Calu3 (cell line): ENCODE measurements at places on chromosomes 7 and 10. TPM values are rescaled to one million over a fixed set of nuclear protein-coding genes. Genes with fewer than 3 reads are reported as not detected.

DNA sequence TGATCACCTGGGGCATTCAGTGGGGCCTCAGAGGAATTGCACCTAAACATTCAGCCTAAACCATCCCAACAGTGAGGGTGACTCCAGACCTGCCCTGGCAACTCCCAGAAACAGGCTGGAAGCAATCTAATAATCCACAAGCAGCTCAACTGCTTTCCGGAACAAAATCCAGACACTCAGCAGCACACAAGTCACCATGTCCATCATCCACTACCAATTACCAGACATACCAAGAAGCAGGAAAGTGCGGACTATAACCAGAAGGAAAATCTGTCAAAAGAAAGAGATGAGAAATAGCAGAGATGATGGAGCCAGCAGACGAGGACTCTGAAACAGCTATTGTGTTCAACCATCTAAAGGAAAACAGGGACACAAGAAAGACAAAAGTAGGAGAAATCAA is 342.6 kb upstream of the ZMIZ1 start:
- H3K27me3 ChIP-seq: peaks cover 89% of the 10 kb centered on the region
- no peak overlapping the region for H3K27ac ChIP-seq
- no peaks in the 10 kb centered on the region for H3K36me3 ChIP-seq
- H3K4me3 ChIP-seq: no peak overlapping the region

- no peak overlapping the region for H3K27ac ChIP-seq
- peaks cover 8% of the 10 kb centered on the region for H3K27me3 ChIP-seq
- peaks cover 6% of the 10 kb centered on the region for H3K4me1 ChIP-seq
- no peaks in the 10 kb centered on the region for H3K36me3 ChIP-seq
- H3K4me3 ChIP-seq: no peak overlapping the region
These were observed 26.6 kb downstream of the FGF8 start for GRCh38 chr10:101749047-101750016.

DNA sequence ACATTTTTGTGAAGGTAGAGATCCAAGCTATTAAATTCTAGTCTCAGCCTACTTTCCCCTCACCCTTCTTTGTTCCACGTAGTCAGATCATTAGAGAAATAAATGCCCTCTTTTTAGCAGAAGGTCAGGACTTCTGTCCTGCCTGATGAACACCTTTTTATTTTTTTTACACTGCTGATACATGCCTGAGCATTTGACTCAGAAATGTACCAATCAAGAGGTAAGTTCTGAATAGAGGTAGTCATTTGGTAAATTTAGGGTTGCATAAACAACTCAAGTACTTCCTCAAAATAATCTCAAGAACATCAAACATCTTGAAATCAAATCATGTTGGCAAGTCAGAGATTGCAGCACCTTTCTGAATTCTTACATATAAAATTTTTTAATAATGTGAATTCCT is 133.7 kb downstream of the MYO3A start:
- H3K27ac ChIP-seq: no peak overlapping the region
- no peak for DNase-seq
- H3K4me3 ChIP-seq: no peak overlapping the region
- H3K27me3 ChIP-seq: no peaks in the 10 kb centered on the region
- H3K36me3 ChIP-seq: no peaks in the 10 kb centered on the region

- DNase-seq: no peak
- H3K36me3 ChIP-seq: peaks cover 16% of the 10 kb centered on the region
These were observed 3.1 kb upstream of the SLF2 start for GRCh38 chr10:100909501-100910263.

DNA sequence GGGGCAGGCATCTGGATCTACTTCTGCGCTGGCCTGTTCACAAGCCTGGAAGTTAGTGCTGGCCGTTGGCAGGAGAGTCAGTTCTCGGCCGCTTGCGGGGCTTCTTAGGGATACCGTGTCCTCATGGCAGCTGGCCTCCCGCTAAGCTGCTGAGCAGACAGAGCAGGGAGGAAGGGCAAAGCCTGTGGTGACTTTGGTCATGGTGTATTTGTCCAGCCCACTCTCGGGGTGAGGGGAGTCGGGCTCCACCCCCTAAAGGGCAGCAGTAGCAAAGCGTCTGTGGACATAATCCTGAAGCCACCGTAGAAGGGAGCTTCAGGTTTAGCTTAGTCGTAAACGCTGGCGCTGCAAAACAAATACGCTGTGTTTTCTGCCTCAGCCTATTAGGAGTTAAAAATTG is 12.2 kb downstream of the UBE3C start:
- peaks cover 12% of the 10 kb centered on the region for H3K4me1 ChIP-seq
- H3K4me3 ChIP-seq: no peak overlapping the region
- H3K27ac ChIP-seq: no peak overlapping the region

GRCh38 chr10:118926441-118926840 is 103.1 kb upstream of the NANOS1 start:
- H3K4me3 ChIP-seq: no peak overlapping the region
- no peaks in the 10 kb centered on the region for H3K27me3 ChIP-seq
- H3K36me3 ChIP-seq: no peaks in the 10 kb centered on the region
- no peak for DNase-seq

- no peak for DNase-seq
- peaks cover 13% of the 10 kb centered on the region for H3K27me3 ChIP-seq
These were observed 160.8 kb downstream of the SPAG6 start for GRCh38 chr10:22505911-22506685.

DNA sequence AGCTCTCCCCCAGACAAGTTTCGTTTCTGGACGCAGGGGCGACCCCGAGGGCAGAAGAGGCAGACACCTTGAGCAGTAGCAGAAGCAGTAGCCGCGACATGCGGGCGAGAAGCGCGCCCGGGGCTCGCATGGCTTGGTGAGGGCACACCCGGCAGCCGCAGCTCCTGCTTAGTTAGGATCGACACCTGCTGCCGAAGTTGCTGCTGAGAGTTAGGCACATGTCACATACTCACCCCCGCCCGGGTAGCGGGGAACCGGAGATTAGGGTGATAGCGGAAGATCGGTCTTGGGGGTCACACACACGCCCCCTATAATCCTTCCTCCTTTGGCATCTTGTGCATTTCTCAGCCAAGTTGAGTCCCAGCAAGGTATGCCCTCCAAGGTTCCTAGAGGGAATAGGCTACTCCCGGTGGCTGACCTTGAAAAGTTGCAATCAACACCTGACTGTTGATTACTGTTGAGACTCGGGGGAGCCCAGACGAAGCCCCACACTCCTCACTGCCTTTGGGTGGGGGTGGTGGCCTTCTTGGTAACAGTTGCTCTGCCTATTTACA is 668 bp downstream of the GPR37 start:
- peaks cover 15% of the 10 kb centered on the region for H3K4me1 ChIP-seq
- H3K27me3 ChIP-seq: no peaks in the 10 kb centered on the region
- H3K4me3 ChIP-seq: peak overlapping the region; percentile 80
- H3K36me3 ChIP-seq: peaks cover 29% of the 10 kb centered on the region

DNA sequence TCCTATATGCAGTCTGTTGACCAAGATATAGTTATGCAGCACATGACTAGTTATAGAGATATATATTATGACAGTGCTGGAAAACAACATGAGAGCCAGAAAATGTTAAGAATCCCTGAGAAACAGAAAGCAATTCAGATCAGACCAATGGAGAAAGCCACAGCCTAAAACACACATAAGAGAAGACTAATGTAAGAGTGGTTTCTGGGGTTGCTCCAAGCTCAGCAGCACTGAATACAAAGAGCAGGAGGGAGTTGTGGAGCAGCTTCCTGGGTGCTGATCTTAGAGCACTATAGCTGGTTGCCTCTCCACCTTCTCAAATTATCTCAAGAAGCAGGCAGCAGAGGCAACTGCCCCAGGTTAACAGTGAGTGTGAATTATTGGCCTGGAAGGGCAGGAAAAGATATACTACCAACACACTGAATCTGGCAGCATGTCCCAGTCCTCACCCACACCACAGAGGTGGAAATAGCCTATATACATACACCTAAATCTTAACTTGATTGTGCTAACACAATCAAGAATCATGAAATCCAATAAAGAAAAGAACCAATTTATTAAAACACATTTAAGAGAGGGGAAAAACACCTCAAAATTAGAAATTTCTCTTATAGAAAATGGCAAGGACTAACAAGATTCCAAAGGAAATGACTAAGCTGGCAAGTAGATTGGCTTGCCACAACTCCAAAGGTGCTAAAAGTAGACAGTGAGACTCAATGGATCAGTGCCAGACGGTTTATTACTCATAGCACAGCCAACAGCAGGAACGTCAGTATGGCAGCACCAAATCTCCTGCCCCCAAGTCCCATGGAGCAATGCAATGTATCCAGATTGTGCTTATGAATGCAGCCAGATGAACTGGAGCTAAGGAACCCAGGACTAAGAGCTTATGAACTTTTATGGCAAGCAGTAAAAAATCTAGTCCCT is 5.1 kb downstream of the PTTG1IP2 start:
- DNase-seq: no peak
- no peaks in the 10 kb centered on the region for H3K36me3 ChIP-seq
- H3K27ac ChIP-seq: no peak overlapping the region
- H3K4me1 ChIP-seq: no peaks in the 10 kb centered on the region
- H3K4me3 ChIP-seq: no peak overlapping the region
- H3K27me3 ChIP-seq: no peaks in the 10 kb centered on the region

DNA sequence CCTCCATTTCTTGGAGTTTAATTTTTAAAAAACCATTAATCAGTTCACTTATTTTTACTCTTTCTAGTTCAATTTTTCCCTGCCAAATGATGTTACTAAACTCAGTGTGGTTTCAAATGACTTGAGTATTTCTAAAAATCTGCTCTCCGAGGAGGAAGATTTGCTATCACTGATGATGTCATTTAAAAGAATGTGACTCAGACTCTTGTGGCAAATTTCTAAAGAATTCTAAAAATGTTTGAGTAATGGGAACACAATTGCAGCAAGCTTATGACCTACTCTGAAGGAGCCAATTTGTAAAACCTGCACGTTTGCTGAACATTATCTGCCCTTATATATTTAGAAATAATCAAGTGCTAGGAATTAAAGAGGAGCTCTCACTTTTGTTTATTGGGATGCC is 88.6 kb downstream of the SPAG6 start:
- H3K4me3 ChIP-seq: no peak overlapping the region
- no peak for DNase-seq
- H3K36me3 ChIP-seq: peaks cover 23% of the 10 kb centered on the region
- H3K4me1 ChIP-seq: peaks cover 44% of the 10 kb centered on the region
- peak overlapping the region; percentile 58 for H3K27ac ChIP-seq
- H3K27me3 ChIP-seq: no peaks in the 10 kb centered on the region

DNA sequence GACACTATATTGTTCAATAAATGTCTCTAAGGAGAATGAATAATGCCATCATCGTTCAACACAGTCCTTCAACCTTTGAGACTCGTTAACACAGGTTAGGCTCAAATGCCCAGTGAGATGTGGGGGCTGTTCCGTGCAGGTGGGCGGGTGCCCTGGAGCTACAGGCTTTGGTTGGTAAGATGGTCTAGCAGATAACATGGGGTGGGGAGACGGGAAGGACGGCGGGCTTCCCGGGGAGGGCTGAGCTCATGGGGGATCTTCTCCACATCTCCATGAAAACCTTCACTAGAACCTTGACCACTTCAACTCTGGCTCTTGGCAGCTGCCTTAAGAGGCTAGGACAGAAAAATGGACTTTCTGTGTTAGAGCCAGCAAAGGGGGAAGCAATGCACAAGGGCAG is 134.1 kb upstream of the TCERG1L start:
- H3K36me3 ChIP-seq: no peaks in the 10 kb centered on the region
- no peak for DNase-seq
- H3K4me3 ChIP-seq: no peak overlapping the region

DNA sequence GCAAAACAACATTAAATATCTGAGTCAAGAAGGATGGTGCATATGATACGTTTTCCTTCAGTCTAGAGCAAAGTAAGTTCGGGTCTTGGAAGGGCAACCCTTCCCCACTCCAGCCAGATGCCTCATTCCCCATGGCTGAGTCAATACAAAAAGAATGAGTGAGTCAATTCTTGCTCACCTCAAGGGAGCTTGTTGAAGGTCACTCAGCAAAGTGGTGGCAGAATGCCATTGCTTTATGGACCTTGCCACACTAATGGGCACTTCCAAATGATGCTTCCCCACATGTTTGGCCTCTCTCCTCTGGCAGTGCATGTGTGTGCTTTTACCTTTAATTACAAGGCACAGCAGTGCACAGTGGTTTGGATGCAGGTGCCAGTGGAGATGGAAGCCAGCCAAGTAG is 296.5 kb downstream of the SORCS3 start:
- peak; percentile 9 for DNase-seq
- H3K36me3 ChIP-seq: no peaks in the 10 kb centered on the region
- H3K27ac ChIP-seq: no peak overlapping the region
- no peaks in the 10 kb centered on the region for H3K27me3 ChIP-seq
- peaks cover 11% of the 10 kb centered on the region for H3K4me1 ChIP-seq
- no peak overlapping the region for H3K4me3 ChIP-seq

- H3K27ac ChIP-seq: no peak overlapping the region
- H3K4me1 ChIP-seq: peaks cover 35% of the 10 kb centered on the region
- DNase-seq: no peak
These were observed 24.8 kb downstream of the PCBD1 start for GRCh38 chr10:70863470-70864160.

GRCh38 chr10:106147021-106147420 is 1017.5 kb downstream of the SORCS1 start:
- H3K4me3 ChIP-seq: no peak overlapping the region
- H3K27ac ChIP-seq: no peak overlapping the region
- no peaks in the 10 kb centered on the region for H3K27me3 ChIP-seq
- no peaks in the 10 kb centered on the region for H3K4me1 ChIP-seq
- DNase-seq: no peak
- H3K36me3 ChIP-seq: no peaks in the 10 kb centered on the region

DNA sequence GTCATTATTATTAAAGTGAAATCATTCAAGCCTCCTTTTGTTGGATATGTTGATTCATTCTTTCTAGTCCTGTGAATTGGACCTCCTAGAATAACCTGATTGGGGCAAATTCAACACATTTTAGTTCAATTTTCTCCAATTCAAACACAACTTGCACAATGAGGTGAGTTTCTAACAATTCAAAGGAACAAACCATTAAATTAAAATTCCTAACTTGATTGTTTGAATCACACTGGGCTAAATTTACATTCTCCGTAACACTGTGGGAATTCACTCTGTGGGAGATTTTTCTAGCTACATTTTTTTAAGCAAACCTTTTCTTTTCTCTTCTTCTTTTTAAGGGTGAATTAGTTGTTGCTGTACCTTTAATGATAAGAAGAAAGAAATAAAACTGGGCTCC is 68.3 kb upstream of the CABCOCO1 start:
- no peak overlapping the region for H3K27ac ChIP-seq
- H3K4me3 ChIP-seq: no peak overlapping the region
- H3K27me3 ChIP-seq: peaks cover 9% of the 10 kb centered on the region

- H3K36me3 ChIP-seq: no peaks in the 10 kb centered on the region
- no peak overlapping the region for H3K4me3 ChIP-seq
- peaks cover 10% of the 10 kb centered on the region for H3K27me3 ChIP-seq
These were observed 12.4 kb upstream of the CALML3 start for GRCh38 chr10:5512331-5512730.

DNA sequence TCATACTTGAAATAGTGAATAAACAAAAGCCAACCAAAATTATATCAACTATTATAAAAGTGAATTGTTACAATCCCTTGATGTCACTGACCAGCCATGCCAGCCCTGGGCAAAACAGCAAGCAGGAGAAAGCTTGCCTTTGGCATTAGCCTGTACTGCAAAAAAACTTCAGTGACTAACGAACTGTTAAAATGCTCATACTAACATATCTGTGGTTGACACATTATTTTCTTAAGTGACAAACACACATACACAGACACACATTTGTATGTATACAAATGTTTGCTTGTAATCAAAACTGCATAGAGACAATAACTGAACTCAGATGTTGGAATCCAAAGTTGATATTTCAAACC is 29.5 kb downstream of the CHCHD3 start:
- no peaks in the 10 kb centered on the region for H3K36me3 ChIP-seq
- H3K4me3 ChIP-seq: no peak overlapping the region
- H3K27ac ChIP-seq: no peak overlapping the region

The MALRD1 gene
- not detected in 2 replicates for total RNA-seq

The CABCOCO1 gene
- not detected in 2 replicates for total RNA-seq

The EBF3 gene
- not detected in 2 replicates for total RNA-seq

The STAMBPL1 gene
- total RNA-seq: 9.4 and 9.5 TPM in 2 replicates
